Astrocyte of the spinal cord (primary cell): ENCODE measurements at places on chromosomes 2 and 18.

- DNase-seq: peak; percentile 52
These were observed 66.2 kb downstream of the MDH1 start for GRCh38 chr2:63654959-63655358.

DNA sequence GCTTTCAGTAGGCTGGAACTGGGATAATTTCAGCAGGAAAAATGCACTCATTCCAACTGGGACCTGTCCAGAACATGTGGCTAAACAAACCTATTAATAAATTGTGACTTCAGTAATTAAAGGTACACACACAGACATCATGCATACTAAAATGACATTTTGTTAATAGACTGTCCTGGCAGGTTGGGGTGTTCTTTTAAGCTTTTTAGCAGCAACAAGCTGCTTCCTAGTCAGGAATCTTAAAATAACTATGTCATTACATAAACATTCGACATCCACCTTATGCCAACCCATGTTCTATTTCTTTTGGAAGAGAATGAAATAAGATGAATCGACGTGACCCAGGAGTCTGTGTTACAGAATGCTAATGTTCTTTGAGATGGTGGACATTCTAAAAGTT is 435.7 kb downstream of the TXNL1 start:
- peak; percentile 45 for DNase-seq

DNA sequence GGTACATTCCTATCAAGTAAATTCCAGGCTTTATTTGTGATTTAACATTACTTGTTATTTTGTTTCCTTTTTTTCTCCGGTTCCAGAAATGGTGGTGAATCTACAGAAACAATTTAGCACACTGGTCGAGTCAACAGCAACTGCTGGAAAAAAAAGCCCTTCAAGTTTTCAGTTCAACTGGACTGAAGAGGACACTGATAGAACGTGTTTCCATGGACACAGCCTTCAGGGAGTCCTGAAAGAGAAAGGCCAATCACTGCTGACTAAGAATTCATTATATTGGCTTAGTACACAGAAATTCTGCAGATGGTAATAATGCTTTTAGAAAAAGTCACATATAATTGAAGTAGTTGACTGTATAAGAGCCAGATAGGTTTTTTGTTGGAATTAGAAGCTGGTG is 32.0 kb upstream of the GRHL1 start:
- no peak for DNase-seq

DNA sequence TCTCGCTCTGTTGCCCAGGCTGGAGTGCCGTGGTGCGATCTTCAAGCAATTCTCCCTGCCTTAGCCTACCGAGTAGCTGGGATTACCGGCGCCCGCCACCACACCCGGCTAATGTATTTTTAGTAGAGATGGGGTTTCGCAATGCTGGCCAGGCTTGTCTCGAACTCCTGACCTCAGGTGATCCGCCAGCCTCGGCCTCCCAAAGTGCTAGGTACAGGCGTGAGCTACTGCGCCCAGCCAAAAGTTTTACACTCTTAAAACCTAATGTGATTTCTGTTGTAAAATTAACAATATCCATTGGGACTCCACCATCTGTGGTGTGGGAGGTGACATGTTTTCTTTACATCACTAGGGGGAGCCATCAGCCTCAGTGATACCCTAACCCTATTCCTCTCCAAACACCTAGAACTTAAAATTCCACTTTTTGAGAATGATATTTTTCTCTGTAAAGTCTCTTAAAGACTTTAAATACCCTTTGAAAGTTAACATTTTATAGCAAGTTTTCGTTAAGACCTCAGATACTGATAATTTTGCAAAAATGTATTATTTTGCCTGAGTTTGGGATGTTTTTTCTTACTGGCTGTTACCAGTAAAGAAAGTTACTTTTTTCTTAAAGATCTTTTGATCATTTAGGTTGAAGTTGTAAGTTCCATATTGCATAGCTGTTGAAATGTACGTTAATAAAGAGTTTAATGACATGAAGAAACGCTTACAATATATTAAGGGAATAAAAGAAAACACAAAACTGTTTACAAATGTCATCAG is 11.6 kb upstream of the EIF2AK2 start:
- DNase-seq: peak; percentile 59

DNA sequence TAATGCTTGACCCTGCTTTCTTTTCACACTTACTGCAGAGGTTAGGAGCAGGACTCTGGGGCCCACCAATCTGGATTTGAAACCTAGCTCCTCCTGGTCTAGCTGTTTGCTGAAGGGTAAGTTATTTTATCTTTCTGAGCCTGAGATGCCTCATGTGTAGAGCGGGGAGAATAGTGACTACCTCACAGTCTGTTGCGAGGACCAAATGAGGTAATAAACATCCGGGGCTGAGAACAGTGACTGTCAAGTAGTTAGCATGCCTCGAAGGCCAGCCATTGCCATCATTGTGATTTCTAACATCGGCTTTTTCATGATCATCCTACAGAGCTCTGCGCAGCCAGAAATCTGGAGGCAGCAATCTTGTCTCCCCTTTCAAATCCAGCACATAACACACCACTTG is 32.9 kb downstream of the PTPRM start:
- no peak for DNase-seq

GRCh38 chr2:14999114-14999661 is 366.7 kb downstream of the LRATD1 start:
- DNase-seq: no peak

DNA sequence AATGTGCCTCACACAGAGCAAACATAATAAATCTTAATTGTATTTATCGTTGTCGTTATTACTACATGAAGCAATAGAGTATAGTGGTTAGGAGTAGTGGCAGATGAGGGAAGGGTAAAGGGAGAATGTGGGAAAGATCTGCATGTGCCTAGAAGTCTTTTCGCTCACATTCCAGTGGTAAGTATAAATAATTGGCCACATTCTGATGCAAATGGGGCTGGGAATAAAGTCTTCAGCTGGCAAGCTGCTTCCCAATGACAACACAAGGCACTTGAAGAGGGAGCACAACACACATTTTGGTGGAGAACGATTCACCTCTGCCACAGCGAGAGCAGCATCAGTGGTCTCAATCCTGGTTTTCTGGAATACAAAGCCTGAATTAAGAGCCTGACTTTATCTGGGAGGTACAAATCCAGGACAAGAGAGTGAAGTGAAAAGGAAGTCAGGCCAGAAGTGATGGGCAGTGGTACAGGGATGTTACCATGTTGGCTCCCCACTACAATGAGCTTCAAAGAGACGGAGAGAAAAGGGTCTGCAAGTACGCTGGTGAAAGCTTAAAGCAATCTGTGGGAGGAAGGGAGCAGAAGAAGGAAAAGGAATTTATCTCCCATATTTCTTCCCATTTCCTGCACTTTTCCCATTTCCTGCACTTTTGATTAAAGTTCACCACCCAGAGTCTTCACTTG is 112.3 kb downstream of the ARHGAP15 start:
- no peak for DNase-seq

DNA sequence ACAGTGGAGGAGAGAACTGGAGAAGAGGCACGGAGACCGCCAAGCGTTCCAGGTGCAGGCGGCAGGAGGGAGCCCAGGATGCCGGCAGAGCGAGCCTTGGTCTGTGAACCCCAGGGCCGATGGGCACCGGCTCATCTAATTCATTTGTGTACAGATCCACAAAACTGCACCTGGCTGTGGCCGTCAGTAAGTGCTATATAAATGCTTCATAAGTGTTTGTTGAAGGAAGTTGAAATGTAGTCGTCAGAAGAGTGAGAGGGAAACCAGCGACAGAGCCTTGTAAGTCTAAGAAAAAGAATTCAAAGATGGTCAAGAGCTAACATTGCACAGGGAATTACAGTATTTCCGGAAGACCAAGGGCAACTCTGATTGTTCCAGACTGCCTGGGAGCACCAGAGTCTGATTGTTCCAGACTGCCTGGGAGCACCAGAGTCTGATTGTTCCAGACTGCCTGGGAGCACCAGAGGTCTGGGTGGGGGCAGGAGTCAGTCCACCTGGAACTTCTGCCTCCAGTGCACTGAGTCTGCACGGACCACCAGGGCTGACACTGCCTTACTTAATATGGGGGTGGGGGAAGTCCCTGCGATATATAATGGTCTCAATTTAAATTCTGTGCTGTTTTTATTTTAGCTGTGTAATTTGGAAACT is 112.3 kb downstream of the BCL2 start:
- no peak for DNase-seq

DNA sequence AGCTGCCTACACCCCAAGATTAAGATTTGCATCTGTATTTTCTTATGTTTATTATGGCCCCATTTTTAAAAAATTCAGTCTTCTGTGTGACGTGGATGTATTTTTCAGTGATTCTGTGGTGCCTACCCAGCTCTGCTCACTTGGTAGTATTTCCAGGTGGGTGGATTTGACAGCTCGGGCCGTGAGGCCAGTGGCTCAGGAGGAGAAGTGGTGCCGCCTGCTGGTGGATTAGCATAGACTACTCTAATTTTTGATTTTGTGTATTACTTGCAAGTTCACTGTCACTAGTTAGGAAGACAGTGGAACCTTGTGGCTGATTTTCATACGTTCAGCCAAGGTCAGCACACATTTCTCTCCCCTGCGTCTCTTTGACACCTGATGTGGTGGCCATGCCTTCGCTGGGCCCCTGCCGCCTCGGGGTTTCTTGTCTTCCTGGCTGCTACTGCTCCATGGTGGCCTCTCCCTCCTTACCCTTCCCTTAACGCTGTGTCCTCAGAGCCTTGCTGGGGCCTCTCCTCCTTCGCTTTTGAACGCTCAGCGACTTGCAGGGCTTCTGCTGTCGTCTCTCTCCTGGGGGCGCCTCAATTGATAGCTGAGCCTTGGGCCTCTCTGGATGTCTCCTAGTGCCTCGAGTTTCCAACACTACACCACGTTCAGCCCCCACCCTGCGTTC is 89.4 kb downstream of the DGKD start:
- DNase-seq: peak; percentile 81

DNA sequence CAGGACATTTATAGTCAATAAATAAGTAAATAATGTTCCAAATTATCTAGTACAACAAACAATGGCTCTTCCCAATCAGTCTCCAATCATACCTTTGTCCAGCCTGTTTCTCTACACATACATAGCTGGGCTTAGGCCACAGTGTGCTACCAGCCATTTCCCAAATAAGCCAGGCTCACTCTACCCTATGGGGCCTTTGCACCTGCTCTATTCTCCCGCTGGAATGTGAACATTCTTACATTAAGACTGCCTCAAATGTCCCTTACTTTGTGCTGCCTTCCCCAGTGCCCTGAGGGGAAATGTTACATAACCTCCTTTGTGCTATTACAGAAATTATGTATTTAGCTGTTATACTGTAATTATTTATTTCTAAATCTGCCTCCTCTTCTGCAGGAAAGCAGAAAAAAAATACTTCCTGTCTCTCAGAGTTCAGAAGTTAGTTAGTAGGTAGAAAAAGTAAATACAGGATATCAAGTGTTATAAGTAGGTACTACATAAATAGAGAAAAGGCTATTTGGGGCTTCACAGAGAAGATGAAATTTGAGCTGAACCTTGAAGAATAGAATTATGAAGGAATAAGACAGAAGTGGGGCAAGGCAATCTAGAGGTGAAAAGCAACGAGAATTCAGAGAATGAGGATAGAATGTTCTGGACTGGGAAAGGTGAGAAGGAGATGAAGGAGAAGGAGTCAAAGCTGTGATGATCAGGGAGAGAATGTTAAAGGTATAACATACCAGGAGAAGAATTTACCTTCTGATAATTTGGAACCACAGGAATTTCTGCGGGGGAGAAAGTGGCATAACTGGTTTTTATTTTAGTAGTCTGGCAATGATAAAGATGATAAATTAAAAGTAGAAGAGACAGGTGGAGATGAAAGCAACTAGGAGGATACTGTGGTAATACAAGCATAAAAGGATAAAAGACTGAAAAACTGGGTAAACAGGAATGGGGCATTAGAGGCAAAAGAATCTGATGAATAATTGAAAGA is 37.0 kb downstream of the ROCK1 start:
- DNase-seq: no peak

GRCh38 chr2:219248845-219249202 is 3.5 kb downstream of the STK16 start:
- no peak for DNase-seq

GRCh38 chr2:28821295-28821958 is 10.8 kb downstream of the SPDYA start:
- peak; percentile 68 for DNase-seq

GRCh38 chr18:12883372-12883683 is 709 bp downstream of the PTPN2 start:
- no peak for DNase-seq

DNA sequence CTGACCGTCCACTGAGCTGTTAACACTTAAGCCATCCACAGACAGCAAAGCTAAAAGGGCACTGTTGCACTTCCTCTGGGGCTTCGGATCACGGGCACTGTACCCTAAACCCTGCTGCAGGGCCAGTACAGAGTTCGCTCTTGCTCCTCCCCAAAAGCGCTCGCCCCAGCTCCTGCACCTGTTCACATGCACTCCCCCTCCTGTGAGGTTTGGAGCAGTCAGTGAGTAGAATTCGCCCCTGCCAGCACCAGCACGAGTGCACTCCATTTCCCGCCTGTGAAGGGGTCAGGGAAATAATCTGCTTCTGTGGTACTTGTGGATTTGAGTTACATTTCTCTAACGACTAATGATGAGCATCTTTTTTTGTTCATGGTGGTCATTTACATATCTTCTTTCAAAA is 158.8 kb downstream of the PTPRM start:
- DNase-seq: no peak

DNA sequence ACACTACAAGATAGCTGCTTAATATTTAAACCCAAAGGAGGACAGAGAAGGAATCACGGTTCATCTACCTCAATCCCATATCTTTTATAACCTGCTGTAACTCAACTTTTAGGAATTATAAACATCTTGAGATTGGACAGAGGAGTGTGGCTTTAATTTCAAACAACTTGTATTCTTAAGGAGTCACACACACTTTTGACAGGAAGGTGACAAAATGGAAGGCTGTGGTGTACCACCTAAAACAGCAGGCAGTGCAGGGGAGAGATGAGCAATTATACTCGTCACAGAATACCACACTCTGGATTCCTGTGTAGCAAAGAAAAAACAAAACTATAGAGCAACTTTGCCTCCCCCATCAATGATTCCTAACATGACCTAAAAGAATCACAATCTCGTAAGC is 194.8 kb downstream of the ZEB2 start:
- DNase-seq: peak; percentile 49

DNA sequence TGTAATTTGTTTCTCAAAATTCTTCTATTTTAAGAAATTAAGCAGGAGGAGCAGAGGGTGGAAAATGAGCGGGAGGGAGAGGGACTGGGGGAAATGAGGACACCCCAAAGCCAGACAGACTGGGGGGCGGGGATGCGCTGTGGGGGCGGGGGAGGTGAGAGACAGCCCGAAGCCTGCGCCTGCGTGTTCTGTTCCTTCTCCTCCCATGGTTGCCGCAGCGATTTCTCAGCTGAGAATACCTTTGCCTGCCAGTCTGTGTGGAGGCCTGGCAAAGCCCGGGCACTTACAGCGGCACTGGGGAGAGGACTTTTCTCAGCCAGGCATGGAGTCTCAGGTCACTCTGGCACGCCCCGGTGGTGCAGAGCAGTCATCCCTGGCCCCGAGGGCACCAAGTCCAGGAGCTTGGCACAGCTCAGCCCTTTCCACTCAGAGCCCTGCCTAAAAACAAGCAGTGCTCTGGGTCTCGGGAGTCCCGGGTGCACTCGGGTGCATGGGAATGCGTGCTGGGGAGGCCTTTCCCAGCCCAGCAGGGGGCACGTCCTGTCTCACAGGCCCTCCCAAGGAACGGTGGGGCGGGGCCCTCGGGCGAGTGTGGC is 289.3 kb upstream of the HS6ST1 start:
- DNase-seq: no peak

- DNase-seq: no peak
These were observed 323.3 kb downstream of the ZNF804A start for GRCh38 chr2:184921676-184922075.

- no peak for DNase-seq
These were observed 90.0 kb downstream of the COMMD1 start for GRCh38 chr2:61995515-61995914.

- DNase-seq: peak; percentile 41
These were observed 38.5 kb downstream of the LPIN1 start for GRCh38 chr2:11784747-11785610.
